NK-92 treated with Interleukin-12 subunit alpha and Interleukin-12 subunit beta, amount 100 ng/mL, for 24 hours (cell line): ENCODE measurements at places on chromosomes 12 and 14.

DNA sequence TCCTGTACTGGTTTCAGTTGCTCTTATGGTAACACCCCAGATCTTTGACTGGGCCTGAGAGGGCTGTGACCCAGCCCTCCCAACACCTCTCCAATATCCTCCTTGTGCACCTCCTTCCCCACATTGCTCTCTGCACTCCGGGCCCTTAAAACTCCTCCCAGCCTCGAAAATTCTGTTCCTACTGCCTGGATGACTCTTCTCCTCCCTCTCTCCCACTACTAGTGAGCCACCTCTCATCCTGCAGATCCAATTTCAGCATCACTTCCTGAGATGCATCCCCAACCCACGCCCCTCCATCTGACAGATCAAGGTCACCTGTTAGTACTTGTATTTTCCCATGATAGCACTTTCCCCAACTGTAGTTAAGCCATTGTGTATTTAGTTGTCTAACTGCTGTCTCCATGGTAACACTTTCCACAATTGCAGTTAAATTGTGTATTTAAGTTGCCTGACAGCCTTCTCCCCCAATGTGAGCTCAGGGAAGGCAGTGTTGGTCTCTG, 11.5 kb upstream of the NT5DC3 start:
- no peak for DNase-seq

DNA sequence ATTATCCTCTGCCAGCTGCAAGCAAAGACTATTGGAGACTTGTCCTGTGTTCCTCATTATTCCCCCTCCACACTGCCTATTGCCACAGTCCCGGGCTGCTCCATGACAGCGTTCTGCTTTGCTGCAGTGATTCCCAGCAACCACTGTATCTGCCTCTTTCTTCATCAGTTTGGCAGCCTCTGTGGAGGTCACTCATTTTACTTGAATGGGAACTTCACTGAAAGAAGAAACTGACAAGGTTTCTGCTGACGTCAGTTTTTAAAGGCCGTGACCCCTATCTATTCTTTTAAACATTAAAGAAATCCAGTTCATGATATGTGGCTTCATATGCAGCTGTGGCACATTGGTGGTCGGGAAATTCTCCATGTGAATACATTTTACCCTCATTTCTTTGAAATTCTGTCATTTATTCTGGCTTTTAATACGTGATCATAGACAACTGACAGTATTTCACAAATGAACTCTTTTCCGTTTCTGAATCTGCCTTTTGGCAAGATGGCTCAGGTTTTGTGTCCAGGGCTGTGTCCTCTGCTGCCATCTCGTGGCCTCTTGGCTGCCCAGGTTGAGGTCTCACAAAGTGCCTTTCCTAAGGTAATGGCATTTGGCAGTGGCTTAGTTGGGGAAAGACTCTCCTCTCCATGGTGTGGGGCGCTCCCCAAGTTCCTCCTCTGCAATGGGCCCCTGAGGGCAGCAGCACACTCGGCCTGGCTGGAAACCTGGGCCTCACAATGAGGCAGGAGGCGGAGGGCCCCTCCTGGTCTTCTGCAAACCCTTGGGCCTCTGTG, 5.8 kb downstream of the TMEM253 start:
- DNase-seq = peak; percentile 38

DNA sequence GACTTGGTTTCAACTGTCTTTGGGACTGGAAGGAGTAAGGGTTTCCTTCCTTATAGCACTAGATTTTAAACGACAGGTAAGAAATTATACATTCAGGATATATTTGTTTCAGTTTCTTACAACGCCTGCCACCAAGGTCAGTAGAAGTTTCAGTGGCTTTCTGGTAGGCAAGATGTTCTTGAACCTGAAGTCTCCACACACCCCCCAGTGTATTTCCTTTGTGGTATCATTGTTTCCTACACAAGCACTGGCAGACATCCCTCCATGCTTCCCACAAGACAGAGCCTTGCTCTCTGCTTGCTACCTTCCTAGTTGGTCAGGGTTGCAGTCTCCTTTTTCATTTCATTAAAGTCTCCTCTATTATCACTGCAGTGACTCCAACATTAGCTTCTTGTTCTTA, 283.1 kb downstream of the FLRT2 start:
- no peak for DNase-seq

DNA sequence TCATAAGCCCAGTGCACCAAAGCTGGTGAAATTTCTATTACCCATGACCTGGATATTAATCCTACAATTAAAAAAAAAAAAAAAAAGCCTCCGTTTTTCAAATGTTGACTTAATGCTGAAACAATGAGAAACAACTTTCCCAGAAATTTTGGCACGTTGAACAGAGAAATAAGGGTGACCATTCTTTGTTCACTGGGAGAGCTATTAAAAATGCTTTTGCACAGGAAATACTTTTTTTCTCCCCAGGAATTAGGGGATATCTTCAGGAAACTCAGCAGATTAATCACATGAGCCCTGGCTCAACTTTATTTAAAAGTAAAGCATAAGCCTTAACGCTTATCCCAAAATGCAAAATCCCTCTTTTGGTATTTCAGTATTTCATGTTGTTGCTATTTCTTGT, 54.8 kb upstream of the FLRT2 start:
- DNase-seq = no peak

DNA sequence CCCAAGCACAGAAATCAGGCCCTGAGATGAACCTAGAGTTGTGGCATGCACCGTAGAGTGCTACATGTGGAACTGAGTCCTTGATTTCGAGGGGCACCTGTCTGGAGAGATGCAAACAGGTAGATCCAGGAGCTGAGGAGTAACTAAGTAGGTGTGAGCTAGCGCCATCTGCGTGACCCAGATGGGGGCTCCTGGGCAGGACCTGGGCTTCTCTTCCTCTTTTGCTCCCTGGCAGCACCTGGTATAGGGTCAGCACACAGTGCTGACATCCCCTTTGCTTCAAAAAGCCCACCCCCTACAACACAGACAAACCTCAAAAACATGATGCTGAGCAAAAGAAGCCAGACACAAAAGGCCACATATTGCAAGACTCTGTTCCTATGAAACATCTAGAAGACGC, 65.8 kb downstream of the PITPNM2 start:
- no peak for DNase-seq

- DNase-seq = no peak
Measured at GRCh38 chr14:39861229-39861600, 429.0 kb upstream of the FBXO33 start.

- DNase-seq = no peak
Measured at GRCh38 chr12:25151476-25151875, 43.5 kb downstream of the DNAI7 start.
